ENCODE measurements at places on chromosomes 16 and 17. TPM values are rescaled to one million over a fixed set of nuclear protein-coding genes. Genes with fewer than 3 reads are reported as not detected.

HS3ST4 gene
- total RNA-seq: not detected

DNA sequence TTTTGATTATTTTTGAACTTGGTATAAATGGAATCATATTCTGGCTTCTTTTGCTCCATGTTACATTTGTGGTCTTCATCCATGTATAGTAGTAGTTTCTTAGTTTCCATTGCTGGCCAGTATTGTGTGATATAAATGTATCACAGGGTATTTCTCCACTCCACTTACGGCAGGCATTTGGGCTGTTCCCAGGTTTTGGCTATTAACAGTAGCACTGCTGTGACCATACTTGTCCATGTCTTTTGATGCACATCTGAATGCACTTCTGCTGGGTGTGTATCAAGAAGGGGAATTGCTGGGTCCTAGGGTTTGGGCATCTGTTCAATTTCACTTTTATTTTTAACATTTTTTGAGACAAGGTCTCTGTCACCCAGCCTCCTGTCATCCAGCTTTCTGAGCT, 13.9 kb downstream of the NTN1 start:
- no peak for DNase-seq

GRCh38 chr17:46809110-46809571, 9.4 kb downstream of the WNT3 start:
- DNase-seq: no peak

DNA sequence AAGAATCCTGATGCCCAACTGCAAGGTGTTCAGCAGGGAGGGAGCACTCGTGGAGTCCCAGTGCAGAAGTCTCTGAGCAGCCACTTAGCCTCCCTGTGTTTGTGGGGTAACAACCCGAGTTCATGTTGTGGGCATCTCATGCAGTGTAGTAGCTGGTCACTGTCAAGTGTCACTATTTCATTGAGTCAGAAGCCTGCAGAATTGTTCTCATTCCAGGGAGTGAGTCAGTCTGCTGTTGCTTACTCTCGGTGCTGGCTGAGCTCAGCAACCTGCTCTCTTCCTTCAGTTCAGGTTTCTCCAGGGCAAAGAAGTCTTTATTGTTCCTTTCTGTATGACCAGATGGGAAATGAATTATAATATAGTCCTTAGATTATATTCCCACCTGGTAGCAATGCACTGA, 24.1 kb downstream of the HMOX2 start:
- DNase-seq: no peak

DNA sequence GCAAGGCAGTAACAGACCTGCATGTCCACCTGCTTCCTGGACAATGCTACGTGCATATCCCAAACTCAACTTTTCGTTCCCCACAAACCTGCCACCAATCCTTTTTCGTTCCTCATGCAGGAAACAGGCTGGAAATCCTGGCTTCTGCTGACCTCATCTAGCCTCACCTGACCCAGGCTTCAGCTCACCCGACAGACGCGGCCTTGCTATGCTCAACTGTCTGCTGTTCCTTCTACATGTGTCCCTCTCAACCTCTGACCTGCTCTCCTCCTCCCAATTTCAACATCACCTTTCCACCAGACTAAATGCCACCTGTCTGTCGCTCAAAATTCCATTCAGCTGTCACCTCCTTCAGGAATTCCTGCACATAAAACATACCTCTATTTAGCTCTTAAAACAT, 44.5 kb downstream of the XPO6 start:
- no peak for DNase-seq

MLST8 gene
- total RNA-seq: 31.4 TPM
